B cell (primary cell): ENCODE measurements at places on chromosomes 4 and X. TPM values are rescaled to one million over a fixed set of nuclear protein-coding genes. Genes with fewer than 3 reads are reported as not detected.

DNA sequence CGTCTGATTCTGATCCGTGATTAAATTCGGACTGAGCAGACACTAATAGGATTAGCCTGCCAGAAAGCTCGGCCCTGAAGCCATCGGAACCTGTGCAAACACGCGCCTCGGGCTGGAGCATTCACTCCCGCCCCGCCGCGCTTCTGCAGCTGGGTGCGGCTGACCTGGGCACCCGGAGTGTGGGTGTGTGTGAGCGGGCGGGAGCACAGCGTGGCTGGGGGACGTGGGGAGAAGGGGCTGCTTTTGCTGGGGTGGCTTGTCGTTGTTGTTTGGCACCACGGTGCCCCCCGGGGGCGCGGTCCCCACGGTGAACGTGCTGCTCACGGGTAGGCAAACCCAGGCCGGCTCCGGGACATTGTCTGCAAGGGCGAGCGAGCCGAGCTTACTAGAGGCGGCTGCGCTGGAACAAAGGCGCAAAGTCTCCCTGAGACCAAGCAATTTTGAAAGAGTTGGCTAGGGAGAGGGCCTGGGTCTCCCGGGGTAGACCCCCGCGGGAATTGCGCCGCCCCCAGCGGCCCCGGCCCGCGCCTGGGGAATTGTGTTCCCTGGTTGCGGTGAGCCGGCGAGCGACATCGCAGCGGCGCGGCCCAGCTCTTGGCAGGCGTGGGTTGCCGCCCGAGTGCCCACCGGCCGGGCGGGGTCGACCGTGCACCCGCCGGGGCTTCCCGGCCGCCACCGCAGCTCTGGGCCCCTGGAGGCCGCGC is 1.4 kb downstream of the MAMLD1 start:
- peak; percentile 62 for DNase-seq

DNA sequence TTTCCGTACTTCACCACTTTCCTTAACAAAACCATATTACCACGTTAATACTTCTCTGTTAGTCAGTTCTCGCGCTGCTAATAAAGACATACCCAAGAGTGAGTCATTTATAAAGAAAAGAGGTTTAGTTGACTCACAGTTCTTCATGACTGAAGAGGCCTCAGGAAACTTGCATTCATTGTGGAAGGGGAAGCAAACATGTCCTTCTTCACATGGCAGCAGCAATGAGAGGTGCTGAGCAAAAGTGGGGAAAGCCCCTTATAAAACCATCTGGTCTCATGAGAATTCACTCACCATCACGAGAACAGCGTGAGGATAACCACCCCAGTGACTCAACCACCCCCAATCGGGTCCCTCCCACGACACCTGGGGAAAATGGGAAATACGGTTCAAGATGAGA is 289.8 kb upstream of the CLNK start:
- DNase-seq: peak; percentile 58

DNA sequence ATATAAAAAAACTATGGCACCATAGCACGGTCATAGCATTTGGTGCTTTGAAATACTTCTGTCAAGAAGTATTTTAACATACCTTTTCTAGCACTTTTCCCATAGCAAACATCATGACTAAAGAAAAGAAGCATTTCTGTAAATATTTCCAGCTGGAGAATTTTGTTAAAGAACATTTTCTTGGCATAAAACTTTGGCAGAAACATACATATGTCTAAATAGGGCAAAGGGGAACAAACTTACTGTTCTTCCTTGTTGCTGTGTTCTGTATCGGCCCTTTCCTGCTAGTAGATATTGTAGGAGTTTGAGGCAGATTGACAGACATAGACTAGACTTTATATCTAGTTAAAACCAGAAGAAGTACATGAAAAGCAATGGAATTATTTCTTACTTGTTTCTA is 2368.5 kb downstream of the PCDH7 start:
- DNase-seq: no peak

GSX2 gene
- total RNA-seq: 0.47 and 0.58 TPM in 2 replicates

IQCM gene
- not detected in 2 replicates for total RNA-seq
